ENCODE measurements at places on chromosomes 7 and 10.

GRCh38 chr7:46210467-46210866 lies 289.4 kb upstream of the IGFBP3 start:
- DNase-seq: no peak

- DNase-seq: no peak
These were observed 12.0 kb downstream of the LSM8 start for GRCh38 chr7:118195837-118196474.

- DNase-seq: no peak
These were observed 104.1 kb downstream of the DOCK1 start for GRCh38 chr10:127009366-127009765.

- no peak for DNase-seq
These were observed 117.2 kb downstream of the CUX1 start for GRCh38 chr7:101934618-101935017.

- DNase-seq: no peak
These were observed 73.9 kb downstream of the PRLHR start for GRCh38 chr10:118521415-118522117.

DNA sequence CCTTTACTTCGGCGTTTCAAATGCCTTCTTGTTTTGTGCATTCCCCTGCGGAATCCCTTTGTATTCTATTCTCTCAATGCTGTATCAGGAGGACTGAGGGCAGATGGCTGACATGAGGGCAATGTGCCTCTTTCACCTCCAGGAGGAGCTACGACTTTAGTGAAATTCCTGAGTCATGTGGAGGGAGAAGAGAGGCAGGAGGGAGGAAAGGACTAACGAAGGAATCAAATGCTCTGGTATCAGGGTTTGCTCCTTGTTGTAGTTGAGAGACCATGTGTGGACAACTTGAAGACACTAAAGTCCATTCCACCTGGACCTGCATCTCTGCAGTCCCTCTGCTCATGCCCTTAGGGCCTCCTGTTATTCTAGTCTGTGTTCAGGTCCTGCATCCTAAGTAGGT lies 40.2 kb upstream of the PRSS58 start:
- DNase-seq: no peak

DNA sequence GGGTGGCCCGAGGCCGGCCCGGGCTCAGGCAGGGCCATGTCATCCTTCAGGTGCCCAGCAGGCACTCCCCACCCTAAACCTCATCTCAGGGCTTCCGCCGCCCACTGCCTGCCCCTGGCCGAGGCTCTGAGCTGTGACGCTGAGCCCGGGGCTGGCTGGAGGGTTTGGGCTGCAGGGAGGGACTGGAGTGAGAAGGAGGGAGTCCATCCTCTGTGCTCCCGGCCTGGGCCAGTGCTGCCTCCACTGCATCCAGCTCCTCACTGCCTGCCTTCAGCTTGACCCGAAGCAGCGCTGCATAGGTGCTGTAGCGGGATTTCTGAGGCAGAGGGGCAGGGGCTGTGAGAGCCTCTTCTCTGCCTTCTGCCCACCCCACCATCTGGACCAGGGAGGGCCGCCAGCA lies 7.6 kb downstream of the NFKB2 start:
- DNase-seq: no peak

DNA sequence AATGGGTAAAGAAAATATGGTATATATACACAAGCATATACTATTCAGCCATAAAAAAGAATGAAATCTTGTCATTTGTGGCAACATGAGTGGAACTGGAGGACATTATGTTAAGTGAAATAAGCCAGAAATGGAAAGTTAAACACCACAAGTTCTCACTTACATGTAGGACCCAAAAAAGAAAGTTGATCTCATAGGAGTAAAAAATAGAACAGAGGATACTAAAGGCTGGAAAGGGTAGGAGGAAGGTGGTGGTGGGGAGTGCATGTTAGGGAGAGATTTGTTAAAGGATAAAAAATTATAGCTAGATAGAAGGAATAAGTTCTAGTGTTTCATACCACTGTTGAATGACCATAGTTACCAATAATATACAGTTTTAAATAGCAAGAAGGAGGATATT lies 48.4 kb downstream of the TBC1D12 start:
- no peak for DNase-seq

DNA sequence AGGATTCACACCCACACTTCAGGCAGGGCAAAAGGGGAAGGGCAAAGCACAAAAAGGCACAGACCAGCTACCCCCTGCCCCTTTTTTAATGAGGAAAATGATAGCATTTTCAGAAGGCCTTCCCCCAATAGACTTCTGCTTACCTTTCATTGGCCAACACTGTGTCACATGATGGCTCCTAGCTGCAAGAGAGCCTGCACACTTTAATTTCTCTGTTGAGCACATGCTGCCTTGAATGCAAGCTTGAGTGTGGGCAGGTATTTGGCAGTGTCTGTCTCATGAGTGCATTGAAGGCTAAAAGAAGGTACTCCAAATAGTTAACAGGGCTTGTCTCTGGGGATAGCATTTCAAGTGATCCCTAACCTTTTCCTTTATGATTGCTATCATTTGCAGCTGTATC lies 175.4 kb upstream of the NFE2L3 start:
- no peak for DNase-seq

GRCh38 chr7:5497295-5498103 lies 73.9 kb upstream of the TNRC18 start:
- DNase-seq: no peak

- no peak for DNase-seq
These were observed 37.2 kb downstream of the VOPP1 start for GRCh38 chr7:55534916-55535590.

GRCh38 chr7:94903971-94904370 lies 3.4 kb upstream of the PPP1R9A start:
- DNase-seq: no peak

All from kidney epithelial cell (primary cell).